NCI-H1092 treated with DMSO at 0.1 percent for 48 hours (cell line): ENCODE measurements at places on chromosomes 7 and 10.

GRCh38 chr10:100022403-100022802, 12.7 kb upstream of the DNMBP start:
- peak; percentile 5 for DNase-seq

DNA sequence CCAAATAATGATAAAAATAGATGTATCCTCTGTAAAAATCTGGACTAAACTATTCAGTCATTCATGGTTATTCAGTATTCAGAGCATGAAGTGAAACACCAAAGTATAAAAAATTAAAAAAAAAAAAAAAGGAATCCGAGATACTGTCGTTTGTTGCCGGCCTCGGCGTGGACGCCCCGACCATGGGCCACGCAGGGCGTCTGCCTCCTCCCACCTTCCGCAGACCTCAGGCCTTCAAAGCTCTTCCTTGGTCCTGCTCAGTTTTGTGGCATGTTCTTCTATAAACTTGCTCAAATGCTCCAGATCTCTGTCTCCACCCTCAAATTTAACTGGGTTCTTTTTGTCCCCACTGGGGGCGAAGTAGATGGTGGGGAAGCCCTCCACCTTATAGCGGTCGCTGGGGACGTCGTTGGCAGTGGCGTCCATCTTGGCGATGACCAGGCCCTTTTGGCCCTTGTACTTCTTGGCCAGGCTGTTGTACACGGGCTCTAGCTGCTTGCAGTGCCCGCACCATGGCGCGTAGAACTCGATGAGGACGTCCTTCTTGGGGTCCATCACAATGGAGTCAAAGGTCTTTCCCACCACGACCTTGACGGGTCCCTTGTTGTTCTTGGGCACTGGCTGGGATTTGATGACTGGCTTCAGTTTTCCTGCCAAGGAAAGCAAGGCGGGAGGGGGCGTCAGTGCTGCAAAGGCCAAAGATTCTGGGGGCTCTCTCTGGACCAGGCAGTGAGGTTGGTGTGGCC, 24.6 kb downstream of the PDIA4 start:
- no peak for DNase-seq

DNA sequence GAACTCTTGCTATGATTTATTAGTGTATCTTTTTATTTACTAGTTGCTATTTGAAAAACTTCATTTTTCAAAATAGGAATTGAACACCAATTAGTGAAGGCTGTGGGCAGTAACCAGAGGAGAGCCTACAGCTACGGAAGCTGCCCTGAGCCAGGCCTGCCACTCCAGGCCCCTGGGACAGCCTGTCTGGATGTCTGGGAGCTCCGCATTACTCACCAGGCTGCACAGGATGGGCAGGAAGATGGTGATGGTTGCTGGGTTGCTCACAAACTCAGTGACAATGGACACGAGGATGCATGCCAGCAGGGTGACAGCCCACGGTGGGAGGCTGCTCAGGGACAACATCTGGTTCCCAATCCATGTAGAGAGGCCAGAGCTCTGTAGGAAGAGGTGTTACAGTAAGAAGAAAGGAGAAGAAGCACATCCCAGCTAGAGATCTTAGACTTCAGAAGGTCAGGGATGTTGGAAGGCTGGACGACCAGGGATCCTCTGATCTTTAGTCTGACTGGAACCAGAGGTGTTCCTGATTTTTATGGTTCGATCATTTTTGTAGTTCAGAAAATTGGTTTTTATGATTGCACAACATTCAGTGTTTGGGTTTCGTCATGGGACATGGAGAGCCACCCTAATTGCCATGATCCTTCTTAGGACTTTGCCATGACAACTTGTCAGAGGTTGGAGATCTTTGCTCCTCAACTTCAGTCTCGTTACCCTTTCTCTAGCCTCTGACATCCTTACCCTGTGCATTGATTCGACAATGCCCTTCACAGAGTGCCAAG, 23.2 kb downstream of the STMP1 start:
- no peak for DNase-seq

DNA sequence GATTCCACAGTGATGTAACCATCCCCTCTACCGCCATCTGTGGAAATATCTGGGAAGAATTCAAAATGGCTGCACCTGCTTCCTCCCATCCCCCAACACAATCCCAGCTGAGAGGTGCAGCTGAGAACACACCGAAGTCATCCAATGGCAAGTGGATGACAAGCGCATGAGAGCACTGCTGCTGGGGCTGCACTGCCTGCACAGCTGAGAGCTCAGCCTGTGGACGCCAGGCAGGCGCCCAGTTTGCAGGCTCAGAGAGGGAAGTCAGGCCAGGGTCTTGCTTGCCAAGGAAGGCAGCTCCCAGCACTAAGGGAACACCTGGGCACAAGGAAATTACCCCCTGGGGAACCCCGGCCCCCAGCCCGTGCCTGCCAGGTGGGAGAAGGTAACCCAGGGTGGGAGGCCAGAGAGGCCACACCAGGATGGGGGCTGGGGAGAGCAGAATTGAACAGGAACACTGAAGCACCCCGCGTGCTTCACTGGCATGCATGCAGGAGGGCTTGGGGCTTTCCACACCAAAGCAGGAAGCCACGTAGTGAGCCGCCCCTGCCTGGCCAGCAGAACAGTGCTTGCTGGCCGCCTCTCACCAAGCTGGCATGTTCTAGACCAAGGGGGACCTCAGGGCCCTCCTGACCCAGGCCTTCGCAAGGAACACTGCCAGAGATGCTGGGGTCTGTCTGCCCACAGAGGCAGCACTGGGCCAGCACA, 46.2 kb downstream of the FAM53B start:
- DNase-seq: no peak

DNA sequence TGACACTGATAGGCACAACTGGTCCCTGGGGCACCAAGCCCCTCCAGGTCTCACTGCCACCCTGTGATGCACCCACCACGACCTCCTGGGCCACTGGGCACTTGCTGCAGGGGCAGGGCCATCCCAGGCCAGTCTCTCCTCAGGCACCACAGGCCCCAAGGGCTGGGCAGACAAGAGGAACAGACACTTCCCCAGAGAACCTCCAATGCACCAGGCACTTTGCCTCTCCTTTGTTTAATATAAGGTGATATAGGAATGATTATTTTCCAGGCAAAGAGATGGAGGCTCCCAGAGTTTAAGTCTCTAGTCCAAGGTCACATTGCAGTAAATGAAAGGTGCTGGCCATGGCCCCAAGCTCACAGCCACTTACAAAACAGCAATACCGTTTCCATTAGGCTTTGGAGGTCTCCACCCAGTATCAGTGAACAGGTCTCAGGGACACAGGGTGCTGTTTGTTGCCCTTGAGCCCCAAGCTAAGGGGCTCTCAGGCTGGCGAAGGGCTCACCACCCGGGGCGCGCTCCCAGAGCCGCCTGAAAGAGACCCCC, 4.5 kb downstream of the DEPP1 start:
- no peak for DNase-seq

- DNase-seq: no peak
Observed at GRCh38 chr10:90799172-90799571, 58.7 kb downstream of the HTR7 start.

GRCh38 chr10:73506491-73506890, 10.7 kb upstream of the PPP3CB start:
- DNase-seq: no peak

DNA sequence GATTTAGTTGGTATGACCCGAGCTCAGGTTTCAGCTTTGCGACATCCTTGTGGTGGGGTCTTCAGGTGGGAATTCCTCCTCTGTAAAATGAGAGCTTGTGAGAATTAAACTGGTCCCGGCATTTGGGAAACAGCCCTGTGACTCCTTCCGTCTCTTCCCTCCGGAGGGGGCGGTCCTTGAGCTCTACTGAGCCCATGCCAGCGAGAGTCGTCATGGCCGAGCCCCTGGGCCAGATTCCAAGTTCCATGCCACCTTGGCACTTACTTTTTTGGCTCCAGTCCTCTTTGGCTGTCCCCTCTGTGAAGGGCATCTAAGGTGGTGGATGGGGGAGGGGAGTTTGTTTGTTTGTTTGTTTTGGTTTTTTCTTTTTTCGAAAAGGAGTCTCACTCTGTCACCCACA, 47.6 kb downstream of the GTF2IRD1 start:
- DNase-seq: peak; percentile 10

DNA sequence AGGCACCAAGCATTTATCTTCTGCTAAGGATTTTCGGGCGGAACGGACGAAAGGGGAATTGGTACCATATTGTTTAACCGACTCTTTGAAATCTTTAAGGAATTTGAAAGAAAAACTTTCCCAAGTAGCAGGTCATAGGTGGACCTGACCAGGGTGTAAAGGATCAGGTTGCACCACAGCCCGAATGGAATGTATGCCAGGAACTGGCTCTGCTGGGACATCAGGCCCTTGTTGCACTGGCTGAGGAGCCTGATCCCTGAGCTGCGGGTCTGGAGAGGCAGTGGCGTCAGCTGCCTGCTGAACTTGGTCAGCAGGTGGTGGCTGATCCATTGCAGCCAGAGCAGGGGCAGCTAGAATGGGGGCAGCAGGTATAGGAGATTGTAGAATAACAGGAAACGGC, 41.4 kb upstream of the AKR1C2 start:
- DNase-seq: no peak

DNA sequence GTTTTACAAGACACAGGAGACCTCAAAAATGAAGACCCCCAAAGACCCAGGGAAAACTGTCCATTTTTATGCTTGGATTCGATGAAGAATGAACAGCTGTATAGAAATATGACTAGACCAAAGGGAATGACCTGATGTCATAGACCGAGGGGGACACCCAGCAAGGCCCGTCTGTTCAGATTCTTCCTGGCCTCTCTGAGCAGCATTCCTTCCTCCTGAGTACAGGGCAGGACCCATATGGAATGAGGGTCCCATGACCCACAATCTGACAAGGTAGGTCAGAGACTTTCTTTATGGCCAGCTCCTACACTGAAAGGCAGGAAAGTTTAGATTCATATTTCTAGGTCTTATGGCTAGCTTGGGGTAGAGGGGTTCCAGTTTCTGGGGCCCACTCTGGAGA, 356.0 kb downstream of the GATA3 start:
- DNase-seq: no peak

DNA sequence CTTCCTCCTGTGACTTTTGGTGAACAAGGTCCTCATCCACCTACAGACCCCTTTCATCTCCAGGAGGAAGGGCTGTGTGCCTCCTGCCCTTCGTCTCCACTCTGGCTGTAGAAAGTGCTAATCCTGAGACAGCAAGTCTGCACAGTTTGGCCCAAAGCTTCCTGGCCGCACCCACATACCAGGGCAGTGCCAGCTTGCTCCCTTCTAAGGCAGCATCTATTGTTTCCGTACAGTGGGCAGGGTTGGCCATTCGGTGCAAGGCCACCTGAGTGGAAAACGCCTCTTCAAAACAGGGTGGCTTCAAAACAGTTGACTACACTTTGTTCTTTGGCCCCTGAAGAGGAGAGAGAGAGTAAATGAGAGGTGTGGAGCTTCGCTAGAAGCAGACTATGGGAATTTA, 134.1 kb upstream of the KLF14 start:
- no peak for DNase-seq

- DNase-seq: no peak
Observed at GRCh38 chr10:75461672-75462649, 30.5 kb downstream of the LRMDA start.

GRCh38 chr10:33773253-33773573, 438.7 kb upstream of the NRP1 start:
- peak; percentile 31 for DNase-seq

- DNase-seq: no peak
Observed at GRCh38 chr7:102916881-102917280, 4.1 kb downstream of the LRRC17 start.

DNA sequence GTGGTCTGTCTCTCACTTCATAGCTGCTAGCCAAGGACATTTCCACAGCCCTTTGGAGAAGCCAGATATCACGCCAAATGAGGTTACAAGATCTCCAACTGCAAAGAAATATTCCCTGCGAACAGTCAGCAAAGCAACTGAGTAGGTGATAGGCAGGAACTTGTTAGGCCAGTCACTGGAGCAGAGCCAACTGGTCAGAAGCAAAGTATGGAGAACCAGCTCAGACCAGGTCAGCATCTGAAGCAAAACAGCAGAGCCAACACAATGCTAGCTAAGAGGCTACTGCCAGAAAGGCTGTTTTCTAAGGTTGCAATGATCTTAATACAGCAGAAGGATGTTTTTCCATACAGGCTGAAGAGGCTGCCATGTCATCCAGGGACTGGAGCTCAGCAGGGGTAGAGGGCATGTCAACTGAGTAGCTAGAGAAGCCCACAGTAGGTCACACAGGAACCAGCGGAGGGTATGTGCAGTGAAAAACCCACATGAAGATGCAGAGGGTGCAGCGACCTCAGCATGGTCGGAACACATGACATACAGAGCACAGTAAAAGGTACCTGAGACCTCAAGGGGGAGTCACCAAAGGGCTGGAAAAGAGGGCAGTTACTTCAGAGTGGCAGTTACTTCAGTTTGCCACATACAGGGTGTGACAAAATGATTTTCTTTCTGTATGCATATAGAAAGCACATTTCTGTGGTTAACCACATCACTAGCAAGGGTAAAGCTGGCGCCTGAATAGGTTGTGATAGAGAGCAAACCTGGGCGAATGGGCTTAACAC, 8.9 kb downstream of the SEC31B start:
- DNase-seq: no peak
